ENCODE measurements at places on chromosomes 6 and 20. TPM values are rescaled to one million over a fixed set of nuclear protein-coding genes. Genes with fewer than 3 reads are reported as not detected.

GRCh38 chr6:3546121-3546520 is 89.3 kb upstream of the SLC22A23 start:
- no peak for DNase-seq

GRCh38 chr6:166460473-166461437 is 78.0 kb upstream of the MPC1 start:
- no peak for DNase-seq

GRCh38 chr6:27604986-27605385 is 132.1 kb upstream of the ZNF184 start:
- no peak for DNase-seq

DNA sequence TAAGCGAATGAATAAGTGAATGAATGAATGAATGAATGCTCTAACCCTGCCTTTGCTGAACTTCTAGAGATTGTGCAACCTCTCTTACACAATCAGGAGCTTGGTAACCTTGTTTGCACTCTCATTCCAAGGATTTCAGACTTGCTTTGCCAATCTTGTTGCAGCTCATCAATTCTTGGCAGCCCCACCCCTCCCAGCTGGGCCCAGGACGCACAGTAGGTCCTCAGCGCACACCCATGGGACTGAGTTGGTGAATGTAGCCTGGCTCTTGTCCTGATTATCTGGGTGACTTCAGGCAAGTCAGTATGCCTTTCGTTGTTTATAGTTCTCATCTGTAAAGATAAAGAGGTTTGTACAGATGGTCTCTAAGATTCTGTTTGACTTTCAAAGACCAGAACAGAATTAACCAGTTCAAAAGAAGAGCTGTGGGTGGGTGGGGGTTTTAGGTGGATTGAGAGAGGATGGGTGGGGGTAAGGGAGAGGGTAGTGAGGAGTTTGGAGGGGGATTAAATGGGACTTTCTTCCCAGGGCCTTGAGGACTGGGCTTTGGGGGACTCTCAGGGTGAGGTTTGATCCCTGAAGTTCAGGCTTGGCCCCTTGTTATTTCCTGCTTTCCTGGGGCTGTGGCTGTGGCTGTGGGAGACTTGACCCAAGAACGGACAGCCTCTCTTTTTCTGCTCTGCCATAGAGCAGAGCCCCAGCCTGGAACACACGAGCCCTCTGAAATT is 33.2 kb downstream of the VEGFA start:
- DNase-seq = no peak

DNA sequence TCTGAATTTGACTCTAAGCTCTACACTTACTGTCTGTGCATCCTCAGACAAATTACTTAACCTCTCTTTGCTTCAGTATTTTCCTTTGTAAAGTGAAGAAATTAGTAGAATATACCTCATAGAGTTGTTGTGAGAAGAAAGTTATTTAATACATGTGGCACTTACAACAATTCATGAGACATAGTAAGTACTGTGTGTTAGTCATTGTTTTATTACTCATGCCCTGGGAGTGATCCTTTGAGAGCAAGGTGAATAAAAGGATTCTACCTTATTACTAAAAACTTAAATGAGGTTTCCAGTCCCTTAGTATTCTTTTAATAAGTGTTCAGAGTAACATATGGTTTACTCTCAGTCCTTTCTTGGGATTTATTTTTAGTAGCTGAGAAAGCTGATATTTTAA is 233.6 kb upstream of the MAP3K7 start:
- DNase-seq = no peak

The PAX1 gene
- total RNA-seq = not detected

DNA sequence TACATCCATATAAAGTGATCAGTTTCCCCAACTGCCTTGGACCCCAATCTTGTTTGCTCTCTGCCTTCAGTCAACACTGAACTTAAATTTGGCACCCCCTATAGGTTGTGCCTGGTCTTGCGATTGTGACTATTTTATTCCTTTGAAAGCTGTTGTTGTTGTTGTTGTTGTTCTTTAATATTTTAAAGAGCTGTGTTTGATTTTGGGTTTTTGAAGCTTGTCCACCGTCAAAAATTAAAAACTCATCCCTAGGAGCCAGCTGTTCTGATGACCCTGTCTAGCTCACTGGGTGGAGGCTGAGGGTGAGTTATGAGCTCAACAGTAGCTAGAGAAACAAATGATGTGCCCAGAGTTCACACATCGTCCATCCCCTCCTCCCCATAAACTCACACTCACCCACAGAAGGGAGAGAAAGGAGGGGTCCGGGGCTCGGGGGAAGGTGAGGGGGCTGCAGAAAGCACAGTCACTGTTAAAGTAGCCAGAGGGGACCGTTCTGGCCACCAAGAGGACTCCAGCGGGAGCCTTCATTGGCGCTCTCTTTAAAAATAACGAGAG is 4.0 kb downstream of the SIM1 start:
- no peak for DNase-seq

The SLC17A2 gene
- total RNA-seq = not detected

DNA sequence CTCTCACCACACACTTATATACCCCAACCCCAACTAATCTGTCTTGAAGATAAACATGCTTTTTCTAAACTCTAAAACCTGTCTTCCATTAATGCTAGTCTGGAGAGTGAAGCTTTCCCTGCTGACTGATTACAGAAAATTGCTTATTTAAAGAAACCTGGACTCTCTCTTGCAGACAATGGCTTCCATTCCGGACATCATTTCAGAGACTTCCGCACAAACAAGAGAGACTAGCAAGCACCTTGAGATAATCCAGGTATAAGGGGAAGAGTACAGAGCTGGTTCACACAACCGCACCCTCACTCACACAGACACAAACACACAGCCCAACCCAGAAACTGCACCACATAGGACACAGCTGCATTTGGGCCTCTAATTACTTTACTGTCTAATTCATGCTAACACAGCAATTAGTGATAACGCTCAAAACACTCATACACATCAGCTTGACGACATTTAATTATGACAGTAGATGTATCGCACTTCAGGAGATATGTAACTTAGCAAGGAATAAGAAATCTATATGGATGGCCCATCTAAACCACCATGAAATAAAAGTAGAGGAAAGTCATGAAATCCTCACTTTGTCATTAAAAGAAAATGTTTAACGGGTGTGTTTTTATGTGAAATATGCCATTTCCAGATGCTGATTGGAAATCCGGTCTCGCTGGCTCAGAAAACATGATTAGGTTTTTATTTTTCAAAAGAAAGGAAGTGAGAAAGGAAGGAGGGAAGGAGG is 138.1 kb upstream of the JARID2 start:
- no peak for DNase-seq
